ENCODE measurements at places on chromosomes 4 and X.

DNA sequence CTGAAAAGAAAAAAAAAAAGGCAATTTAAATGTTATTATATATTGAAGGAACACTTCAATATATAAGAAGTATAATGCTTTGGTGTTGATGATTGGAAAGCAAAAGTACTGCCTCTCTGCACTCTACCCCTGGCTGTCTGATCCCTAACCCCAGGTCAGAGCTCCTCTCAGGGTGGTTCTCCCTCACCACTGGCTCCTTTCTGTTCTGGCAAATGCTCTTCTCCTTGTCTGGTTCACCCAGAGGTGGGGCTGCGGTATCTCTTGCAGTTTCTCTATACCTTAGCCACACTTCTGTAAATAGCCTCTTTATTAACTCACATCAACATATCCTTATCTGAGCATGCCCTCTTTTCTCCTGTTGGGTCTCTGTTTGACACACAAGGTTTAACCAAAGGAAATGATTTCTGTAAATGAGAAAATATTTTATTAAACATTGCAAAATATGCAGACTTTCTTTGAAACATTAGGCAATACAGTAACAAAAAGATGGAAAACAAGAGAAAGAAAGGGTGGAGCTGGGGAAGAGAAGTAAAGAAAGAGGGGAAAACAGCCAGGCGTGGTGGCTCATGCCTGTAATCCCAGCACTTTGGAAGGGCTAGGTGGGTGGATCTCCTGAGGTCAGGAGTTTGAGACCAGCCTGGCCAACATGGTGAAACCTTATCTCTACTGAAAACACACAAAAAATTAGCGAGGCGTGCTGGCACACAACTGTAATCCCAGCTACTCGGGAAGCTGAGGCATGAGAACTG is 45.7 kb downstream of the ING2 start:
- DNase-seq = no peak

GRCh38 chr4:108193886-108194672 is 25.3 kb upstream of the LEF1 start:
- no peak for DNase-seq

- peak; percentile 38 for DNase-seq
These were observed 94.9 kb upstream of the TBC1D9 start for GRCh38 chr4:140851032-140851636.

DNA sequence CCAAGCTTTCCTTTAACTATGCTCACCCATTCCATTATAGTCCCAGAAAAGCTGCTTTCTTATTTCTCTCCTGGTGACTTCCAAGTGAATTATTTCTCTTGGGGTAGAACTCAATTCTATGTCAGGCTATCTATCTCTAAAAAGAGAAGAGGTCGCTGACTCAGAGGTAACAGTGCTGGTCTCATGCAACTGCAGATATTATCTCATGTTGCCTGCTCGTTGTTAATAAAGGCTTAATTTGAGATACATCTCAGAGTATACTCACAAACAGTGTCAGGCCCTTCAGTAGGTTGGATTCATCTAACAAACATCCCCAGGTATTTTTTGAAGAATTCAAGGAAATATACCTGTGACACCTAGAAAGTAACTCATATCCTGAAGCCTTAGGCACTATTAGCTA is 2.7 kb downstream of the TMEM154 start:
- no peak for DNase-seq

DNA sequence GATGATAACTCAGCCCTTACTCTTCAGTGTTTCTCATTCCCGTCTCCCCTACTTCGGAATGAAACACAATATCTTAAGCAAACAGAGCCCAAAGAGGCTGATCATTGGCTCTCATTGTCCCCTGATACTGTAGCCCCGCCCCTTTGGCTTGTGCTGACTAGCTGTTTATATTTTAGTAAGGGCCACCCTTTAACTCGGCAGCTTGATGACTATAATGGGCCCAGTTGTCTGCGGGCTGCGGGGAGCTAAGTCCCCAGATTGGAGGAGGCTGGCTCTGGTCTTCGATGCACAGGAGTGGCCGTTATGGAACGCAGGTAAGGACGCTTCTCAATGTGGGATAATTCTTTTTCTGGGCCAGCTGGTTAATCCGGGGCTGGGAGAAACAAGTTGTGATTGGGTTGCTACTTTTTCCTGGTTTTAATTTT is at the start of gene TRIM2:
TRIM2 (plus strand) TSS at position 197 of the 425 bp plus-strand sequence; CDS start at position 285, 88 bp downstream.
- no peak for DNase-seq

GRCh38 chr4:71441186-71442169 is 102.7 kb downstream of the SLC4A4 start:
- no peak for DNase-seq

GRCh38 chr4:87824352-87824751 is 8.4 kb upstream of the MEPE start:
- no peak for DNase-seq

Data from amniotic stem cell (primary cell).